ENCODE measurements at places on chromosomes 7 and 10.

DNA sequence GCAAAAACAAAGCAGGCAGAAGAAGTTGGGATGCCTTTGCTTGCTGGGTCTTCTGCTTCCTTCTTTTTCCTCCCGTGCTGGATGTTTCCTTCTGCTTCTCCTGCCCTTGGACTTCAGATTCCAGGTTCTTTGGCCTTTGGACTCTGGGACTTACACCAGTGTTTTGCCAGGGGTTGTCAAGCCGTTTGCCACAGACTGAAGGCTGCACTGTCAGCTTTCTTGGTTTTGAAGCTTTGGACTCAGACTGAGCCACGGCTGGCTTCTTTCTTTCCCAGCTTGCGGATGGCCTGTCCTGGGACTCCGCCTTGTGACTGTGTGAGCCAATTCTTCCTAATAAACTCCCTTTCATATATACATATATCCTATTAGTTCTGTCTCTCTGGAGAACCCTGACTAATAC, 11.3 kb upstream of the LCOR start:
- no peak for DNase-seq

GRCh38 chr10:107986571-107986970, 822.1 kb upstream of the SORCS1 start:
- no peak for DNase-seq

DNA sequence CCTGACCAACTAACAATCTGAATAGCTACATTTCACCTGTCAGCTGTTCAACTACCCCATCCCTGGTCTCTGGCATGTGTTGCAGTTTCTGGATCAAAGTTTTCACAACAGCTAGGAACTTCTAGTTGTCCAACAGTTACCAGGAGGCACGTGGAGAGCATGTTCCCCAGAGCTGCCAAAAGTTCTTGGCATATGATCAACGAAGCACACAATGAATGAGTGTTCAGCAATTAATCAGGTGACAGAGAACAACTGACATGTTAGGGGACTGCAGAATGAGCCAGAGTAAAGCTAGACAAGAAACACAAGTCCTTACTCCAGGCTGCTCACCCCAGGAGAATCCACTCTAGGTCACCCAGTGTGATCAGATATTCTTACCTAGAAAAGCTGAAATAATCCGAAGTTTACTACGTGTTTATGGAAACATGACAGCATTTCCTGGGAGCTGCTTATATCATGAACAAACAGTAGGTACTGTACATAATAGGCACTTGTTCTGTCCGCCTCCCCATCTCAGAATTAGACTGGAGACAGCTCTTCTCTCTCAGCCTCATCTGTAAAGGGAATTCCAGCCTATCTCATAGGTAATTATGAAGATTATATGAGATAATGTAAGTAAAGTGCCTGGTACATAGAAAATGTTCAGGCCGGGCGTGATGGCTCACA, 50.6 kb downstream of the ZNF438 start:
- peak; percentile 19 for DNase-seq

- DNase-seq, result no peak
Measured at GRCh38 chr7:2269991-2270460, 28.0 kb downstream of the NUDT1 start.

- no peak for DNase-seq
Measured at GRCh38 chr7:129980667-129981066, 27.9 kb upstream of the UBE2H start.

DNA sequence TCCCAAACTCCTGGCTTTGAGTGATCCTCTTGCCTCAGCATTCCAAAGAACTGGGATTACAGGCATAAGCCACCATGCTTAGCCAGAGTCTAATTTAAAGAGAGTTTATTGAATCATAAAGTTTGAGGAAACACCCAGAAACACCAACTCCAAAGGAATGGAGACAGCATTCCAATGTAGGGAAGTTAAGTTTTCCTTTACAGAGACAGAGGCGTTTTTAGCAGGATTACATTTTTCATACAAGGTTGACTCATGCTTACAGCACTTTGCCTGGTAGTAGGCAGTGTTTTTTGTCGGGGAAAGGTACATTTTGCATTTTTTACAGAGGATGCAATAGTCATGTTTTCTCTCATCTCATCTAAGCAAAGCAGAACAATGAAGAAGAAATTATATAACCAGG, 18.9 kb upstream of the OPN4 start:
- no peak for DNase-seq

DNA sequence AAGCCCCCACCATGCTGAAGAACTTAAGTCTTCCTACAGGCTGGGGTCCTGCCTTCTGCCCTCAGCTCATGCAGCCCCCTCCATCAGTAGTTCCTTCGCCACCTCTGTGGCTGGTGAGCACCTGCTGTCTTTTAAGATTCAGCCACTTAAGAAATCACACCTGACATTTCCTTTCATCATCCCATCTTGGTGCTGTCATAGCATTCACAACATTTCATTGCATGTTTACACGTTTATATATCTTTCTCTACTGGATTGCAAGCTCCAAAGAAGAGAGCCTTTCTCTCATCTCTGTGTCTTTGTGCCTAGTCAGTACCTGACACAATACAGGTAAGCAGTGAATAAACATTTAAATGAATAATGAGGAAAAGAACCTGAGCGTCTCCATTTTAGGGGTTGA, 38.3 kb downstream of the SND1 start:
- DNase-seq, result no peak

GRCh38 chr10:58579011-58579655, 66.5 kb downstream of the BICC1 start:
- DNase-seq, result no peak

DNA sequence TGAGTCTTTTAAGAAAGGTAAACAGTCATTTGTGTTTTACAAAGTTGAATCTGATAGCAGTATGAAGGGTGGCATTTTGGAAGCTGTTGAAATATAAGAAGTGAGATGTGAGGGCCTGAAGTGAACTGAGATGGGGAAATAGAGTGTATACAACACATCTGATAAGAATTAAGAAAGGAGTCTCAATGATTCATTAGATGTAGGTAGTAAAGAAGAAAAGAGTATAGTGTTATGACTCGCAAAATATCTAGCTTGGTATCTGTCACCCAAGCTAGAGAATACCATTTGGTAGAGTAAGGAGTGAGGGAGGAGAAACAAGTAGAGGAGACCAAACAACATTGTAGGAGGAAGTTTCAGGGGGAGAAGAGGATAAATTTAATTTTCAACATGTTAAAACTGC, 5.3 kb downstream of the PTPN12 start:
- DNase-seq, result no peak

- DNase-seq, result no peak
Measured at GRCh38 chr10:61941202-61941681, 39.7 kb downstream of the ARID5B start.

DNA sequence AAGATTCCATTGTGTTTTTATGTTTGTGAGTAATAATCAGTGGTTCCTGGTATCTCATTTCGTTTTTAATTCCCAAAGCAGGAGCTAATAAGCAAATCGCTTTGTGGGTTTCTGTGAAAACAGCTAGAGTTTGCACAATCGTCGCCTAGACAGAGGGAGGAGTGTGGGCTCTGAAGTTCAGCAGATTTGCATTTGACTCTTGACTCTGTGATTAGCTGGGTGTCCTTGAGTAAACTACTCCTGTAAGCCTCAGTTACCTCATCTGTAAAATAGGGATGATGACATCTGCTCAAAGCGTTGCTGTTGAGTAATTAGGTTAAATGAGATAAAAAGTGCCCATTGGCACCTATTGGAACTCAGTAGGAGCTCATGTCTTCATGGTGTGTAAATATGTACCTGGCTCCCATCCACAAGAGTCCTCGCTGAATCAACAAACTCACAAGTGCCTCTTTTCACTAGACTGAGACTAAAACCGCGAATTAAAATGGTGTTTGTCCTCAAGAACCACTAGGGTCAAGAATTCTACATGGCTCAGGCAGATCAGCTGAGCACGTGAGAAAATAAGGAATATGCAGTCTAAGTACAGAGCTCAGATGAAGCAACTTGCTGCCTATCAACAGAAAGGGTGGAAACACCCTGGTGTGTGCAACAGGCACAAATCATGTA, 385.8 kb upstream of the C7orf33 start:
- no peak for DNase-seq

- DNase-seq, result no peak
Measured at GRCh38 chr10:58293989-58294388, 25.0 kb downstream of the CISD1 start.

DNA sequence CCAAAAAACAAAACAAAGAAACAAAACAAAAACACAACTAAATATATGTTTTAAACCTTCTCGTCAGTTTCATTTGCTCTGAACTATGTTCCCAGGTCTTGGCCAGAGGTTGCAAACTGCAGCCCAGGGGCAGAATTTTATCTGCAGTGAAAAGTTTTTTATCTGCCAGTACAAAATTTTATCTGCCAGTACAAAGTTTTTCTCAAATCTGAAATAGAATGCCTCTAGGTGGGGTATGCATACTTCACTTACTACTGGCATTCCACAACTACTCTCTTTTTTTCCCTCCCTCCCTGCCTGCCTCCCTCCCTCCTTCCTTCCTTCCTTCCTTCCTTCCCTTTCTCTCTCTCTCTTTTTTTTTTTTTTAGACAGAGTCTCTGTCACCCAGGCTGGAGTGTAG, 9.4 kb upstream of the CLDN3 start:
- no peak for DNase-seq

DNA sequence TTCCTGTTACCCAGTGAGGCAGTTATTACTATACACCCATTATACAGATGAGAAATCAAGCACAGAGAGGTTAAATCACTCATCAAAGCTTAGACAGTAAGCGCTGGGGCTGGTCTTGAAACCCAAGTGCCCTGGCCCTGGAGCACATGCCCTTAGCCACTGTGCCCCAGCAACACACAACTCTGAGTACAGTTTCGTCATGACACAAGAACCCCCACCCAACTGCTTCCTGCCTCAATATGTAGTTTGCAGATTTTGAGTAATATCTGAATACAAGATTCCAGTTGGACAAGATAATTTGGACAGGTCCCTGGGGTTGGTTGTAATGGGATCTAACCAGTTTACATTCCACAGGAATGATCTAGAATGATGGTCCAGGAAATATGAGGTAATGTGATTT, 62.8 kb downstream of the SH3PXD2A start:
- no peak for DNase-seq

DNA sequence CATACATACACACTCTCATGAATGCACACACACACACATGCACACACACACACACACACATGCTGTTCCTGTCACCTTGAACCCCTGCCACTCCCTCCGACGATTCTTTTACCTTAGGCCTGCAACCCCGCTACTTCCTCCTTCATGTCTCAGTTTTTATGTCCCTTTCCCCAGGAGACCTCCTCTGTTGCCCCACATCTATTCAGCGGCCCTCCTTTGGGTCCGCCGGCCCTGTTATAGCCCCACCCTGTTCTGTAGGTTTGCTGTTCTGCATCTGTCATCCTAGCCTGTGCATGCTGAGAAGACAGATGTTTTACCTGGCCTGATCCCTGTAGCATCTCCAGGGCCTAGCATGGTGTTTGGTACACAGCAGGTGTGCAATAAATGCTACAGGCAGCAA, 161.6 kb upstream of the PCBD1 start:
- DNase-seq, result no peak

- DNase-seq, result peak; percentile 79
Measured at GRCh38 chr10:1392127-1392526, 335.9 kb downstream of the WDR37 start.

DNA sequence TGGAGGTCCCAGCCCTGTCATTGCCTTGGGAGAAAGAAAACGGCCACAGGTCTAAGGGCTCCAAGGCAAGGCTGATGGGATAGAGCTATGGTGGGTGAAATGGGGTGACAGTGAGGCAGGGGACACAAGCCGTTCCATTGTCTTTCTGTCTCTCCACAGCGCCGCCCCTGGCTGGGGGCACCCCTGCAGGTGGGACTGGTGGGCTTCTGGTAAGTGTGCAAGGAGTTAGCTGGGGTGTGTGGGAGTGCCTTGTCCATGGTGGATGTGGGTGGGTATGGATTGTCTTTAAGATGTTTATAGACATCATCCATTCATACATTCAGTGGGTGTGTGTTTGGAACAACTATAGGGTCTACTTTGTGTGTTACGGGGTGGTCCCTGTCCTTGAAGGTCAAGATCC, 7.5 kb downstream of the SFXN3 start:
- DNase-seq, result no peak

- peak; percentile 61 for DNase-seq
Measured at GRCh38 chr7:842431-843031, 10.3 kb downstream of the SUN1 start.

GRCh38 chr10:132408823-132409666, 12.0 kb downstream of the PWWP2B start:
- no peak for DNase-seq

GRCh38 chr10:24513155-24513554, 210.5 kb downstream of the ARHGAP21 start:
- DNase-seq, result no peak

GRCh38 chr7:131218727-131219128, 108.9 kb upstream of the MKLN1 start:
- no peak for DNase-seq

GRCh38 chr10:8137272-8137681, 82.8 kb downstream of the GATA3 start:
- no peak for DNase-seq
